NCI-H2081 (cell line): ENCODE measurements at places on chromosomes 1 and 21.

DNA sequence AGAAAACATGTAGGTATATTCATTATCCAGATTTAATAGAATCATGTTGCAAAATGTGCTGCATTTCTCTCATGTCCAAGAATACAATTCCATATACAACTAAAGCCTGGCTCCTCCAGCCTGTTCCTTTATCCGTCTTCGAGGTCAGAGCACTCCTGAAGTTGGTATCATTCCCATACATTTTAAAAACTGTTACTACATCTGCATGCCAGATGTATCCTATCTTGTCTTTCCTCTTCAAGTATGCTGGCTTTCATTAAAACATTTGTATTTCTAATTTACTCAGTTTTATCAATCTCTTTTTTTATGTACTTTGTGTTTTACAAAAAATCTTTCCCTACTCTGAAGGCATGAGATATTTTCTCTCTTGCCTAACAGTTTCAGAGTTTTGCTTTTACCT lies 536.6 kb upstream of the USP24 start:
- DNase-seq: no peak

DNA sequence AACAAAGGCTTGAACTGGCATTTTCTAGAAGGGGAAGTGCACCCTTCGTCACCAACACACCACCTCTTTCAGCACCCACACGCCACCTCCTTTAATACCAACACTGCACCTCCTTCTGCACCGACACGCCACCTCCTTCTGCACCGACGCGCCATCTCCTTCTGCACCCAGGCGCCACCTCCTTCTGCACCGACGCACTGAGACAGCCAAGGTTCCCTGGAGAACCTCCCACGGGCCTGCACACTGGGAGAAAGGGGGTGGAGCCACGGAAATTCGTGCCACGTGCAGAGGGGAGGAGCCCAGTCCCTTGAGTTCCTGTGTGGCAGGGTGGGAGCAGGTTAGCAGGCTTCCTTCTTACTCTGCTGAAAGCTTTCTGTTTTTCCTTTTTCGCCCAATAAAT lies 327.9 kb upstream of the C1orf174 start:
- no peak for DNase-seq

DNA sequence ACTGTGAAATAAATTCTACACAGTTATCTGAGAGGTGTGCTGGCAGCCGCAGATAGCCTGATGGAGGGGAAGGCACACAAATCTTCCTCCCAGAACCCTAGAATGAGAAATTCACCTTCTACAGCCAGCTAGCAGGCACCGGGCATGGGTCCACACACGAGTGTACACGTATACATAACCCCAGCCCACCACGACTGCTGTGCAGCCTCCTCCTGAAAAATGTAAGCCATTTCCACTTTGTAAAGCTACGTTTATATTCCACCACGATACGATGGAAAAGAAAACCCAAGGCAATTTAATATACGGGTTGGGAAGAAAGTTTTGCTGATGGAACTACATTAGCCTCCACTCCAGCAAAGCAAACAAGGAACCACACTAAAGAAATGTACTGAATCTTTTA lies 1.8 kb downstream of the BTG3 start:
- DNase-seq: no peak

- DNase-seq: peak; percentile 86
Observed at GRCh38 chr1:46039571-46040052, 92.8 kb downstream of the PIK3R3 start.

- DNase-seq: no peak
Observed at GRCh38 chr1:81619156-81619555, 181.6 kb upstream of the ADGRL2 start.

- DNase-seq: no peak
Observed at GRCh38 chr1:234755449-234755863, 145.5 kb upstream of the IRF2BP2 start.

- no peak for DNase-seq
Observed at GRCh38 chr1:94878329-94878728, 48.6 kb downstream of the CNN3 start.
